Left renal pelvis (tissue), 4 donors: ENCODE measurements at places on chromosomes 1 and 21.

GRCh38 chr1:53653200-53653575 lies 85.8 kb downstream of the GLIS1 start:
- no peak for DNase-seq

GRCh38 chr1:16315437-16315836 lies 36.8 kb downstream of the FBXO42 start:
- no peak for DNase-seq

DNA sequence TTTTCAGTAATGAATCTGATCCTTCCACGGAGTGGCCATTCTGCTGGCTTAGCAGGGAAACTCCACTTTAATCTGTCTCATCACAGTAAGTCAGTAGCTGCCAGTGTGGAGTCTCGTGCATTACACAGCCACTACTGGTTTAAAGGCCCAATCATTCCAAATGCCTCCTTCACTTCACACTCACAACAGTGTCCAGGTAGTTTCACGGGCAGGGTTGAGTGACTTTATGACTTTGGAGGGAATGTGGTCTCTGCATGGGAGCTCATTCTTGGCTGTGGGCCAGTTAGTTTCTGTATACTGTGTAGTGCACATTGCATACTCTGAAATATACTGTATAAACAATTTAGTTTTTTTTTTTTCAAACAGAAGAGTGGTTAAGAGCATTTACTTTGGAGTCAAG lies 34.6 kb upstream of the C1orf87 start:
- peak; percentile 66 for DNase-seq

DNA sequence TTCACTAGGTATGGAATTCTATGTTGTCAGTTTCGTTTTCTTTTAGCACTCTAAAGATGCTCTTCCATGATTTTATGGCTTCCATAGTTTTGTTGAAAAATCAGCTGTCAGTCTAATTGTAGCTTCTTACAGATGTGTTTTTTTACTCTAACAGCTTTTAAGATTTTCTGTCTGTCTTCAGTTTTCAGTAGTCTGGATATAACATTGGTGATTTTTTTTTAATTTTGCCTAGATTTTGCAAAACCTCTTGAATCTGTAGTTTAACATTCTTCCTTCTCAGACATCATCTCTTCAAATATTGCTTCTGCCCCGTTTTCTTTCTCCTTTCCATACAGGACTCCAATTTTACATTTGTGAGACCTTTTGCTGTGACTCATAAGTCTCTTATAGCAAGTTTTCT lies 17.9 kb upstream of the DYRK1A start:
- DNase-seq, result no peak

DNA sequence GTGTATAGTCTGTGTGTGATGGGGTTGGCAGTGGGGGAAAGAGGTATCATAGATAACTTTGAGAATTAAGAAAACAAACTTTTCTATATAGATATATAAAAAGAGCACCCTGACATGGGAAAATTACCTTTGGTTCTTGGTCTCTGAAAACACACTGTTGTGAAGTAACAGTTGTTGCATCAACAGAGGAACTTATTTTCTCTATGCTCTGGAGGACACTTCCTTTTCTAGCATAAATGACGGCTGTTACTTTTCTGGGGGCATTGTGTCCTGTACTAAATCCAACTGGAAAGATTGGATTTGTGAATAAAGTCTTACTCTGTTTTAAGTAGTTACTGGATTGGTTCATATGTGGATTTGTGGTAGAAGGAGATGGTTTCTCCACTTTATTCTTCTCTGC lies 12.6 kb downstream of the LRIF1 start:
- DNase-seq, result no peak

- no peak for DNase-seq
Measured at GRCh38 chr1:171429137-171429536, 56.2 kb upstream of the PRRC2C start.

DNA sequence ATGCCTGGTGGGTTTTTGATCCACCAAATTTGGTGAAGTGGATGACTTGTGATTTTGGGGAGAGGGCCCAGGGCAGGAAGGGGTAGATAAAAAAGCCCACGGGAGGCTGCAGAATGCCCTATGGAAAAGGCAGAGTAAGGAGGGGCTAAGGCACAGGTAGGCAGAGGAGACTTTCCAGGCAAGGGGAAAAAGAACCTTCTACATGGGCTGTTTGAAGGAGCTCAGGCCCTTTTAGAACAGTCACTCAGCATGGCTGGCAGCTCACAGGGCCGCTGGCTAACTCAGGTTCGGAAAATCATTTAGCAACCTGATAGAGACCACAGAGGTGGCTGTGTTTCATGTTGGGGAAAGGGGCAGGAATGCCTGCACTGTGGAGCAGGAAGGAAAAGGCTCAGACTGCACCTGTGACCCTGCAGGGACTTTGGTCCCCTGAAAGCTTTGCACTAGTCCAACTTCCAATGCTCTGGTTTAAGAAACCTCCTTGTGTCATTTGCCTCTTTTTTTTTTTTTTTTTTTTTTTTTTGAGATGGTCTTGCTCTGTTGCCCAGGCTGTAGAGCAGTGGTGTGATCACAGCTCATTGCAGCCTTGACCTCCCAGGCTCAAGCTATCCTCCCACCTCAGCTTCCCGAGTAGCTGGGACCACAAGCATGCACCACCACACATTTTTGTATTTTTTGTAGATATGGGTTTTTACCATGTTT lies 58.5 kb upstream of the ENAH start:
- no peak for DNase-seq

- DNase-seq, result no peak
Measured at GRCh38 chr1:112909847-112910246, 46.1 kb downstream of the SLC16A1 start.
